ENCODE measurements at places on chromosomes 12 and 14.

DNA sequence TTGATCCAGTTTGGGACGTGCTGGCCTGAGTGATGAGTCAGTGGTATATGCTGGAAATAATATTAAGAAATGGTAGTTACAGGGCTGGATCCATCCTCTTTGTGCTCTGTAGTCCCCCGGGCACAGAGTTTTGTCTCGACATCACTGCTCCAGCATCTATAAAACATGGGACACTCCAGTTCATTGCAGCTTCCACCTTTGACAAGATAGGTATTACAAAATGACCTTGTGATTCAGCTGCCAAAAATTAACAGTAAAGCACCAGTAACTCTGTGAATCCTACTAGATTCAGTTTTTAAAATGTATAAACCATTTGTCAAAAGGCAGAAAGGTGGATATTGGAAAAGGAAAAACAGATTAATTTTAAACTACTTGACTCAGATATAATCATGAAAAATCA, 14.6 kb upstream of the GNG2 start:
- DNase-seq, result no peak

DNA sequence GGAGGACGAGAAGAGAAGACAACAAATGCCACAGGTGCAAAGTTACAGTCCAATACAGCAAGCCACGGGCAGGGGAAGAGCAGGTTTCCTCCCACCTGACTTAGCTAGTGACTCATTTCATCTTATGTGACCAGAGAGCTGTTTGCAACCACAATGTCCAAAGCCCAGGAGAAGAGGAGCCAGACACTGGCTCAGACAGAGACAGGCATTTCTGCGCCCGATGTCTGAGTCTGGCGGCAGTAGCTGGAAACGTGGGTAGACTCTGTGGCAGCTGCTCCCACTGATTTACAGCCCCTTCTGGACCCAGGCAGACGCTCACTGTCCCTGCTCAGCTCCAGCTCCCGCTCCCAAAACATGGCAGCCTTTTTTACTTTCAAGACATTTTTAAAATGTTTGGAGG, 60.0 kb downstream of the CHGA start:
- DNase-seq, result no peak

GRCh38 chr12:51954561-51955361, 3.3 kb downstream of the ACVR1B start:
- no peak for DNase-seq

DNA sequence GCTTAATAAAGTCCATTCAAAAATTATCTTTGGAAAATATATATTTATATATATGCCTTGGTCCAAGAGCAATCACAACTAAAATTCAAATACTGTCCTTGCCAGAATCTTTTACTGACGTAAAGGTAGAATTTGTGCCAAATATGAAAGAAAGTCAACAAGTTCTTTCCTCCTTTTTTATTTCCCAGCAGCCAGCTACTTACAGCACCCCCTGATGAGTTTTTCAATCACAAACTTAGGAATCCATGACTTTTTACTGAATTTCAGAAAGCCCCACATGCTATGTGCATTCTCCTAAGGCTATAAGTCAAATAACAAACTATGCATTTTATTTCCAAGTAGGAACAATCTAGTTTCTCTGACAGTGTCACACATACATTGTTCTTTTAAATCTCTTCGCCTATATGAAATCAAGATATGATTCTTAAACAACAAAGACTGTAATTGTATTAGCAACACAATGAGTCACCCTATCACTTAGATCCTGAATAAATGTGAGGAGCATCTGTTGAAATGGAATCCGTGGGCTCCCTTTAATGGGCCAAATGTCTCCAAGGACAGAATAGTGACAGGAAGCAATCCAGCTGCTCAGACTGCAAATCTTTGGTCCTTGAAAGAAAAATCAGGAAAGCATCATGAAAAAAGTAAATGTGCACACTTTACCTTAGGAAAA, 271.4 kb downstream of the DUSP6 start:
- DNase-seq, result no peak

DNA sequence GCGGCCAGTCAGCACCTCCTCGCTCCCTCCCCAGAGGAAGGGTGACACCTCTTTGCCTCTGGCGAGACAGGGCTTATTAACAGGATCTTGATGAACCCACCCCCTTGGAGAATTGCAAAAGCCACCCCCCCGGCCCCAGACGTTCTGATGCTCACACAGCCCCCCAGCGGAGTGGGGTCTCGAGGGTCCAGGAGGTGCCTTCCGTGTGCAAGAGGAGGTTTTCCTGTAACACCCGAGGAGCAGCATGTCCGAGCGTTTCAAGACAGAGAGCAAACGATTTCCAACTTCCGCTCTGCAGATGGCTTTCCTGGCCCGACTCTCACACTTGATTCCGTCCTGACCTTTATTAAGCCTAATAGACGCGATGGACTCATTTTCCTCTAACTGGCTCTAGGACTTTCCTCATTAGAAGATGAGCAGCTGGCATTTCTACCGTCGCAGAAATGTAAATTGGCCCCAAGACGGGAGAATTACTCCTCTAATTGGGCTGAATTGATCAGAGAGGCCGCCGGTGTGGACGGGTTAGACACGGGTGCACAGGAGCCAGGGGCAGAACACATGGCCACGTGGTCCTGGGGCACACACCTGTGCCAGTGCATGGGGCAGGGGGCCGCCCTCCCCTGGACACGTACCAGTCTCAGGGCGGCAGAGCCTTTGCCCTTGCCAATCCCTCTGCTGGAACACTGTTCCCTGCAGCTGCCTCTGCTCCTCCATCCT, 84.4 kb downstream of the NOC4L start:
- no peak for DNase-seq

- DNase-seq, result no peak
Measured at GRCh38 chr14:99681832-99682148, 2.3 kb upstream of the CYP46A1 start.

- DNase-seq, result no peak
Measured at GRCh38 chr12:109169262-109169661, 52.9 kb downstream of the ACACB start.

DNA sequence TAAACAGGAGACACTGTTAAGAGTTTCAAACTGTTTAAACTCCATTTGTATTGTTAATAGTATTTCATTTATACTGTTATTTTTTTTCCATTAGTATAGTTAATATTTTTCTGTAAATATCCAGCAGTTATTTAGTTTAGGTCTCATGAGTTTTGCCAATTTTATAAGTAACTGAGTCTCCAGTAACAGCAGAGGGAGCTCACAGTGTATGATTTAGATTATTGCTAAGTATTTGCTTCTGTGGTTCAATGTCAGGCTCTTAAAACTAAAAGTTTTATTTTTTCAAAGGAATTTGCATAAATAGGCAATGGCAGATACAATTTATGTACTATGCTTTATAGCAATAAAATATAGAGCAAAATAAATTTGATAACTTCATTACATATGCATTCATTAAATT, 209.7 kb downstream of the ATXN7L3B start:
- no peak for DNase-seq

DNA sequence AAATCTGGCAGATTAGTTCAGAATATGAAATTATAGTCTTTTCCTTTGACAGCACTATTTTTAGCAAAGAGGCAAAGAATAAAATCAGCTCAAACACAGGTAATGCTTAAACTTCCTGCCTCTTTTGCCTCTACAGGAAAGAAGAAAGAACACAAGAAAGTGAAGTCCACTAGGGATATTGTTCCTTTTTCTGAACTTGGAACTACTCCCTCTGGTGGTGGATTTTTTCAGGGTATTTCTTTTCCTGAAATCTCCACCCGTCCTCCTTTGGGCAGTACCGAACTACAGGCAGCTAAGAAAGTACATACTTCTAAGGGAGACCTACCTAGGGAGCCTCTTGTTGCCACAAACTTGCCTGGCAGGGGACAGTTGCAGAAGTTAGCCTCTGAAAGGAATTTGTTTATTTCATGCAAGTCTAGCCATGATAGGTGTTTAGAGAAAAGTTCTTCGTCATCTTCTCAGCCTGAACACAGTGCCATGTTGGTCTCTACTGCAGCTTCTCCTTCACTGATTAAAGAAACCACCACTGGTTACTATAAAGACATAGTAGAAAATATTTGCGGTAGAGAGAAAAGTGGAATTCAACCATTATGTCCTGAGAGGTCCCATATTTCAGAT, 17.4 kb downstream of the TMPO start:
- peak; percentile 41 for DNase-seq

- DNase-seq, result no peak
Measured at GRCh38 chr12:124852911-124853427, 10.7 kb downstream of the SCARB1 start.
